ENCODE measurements at places on chromosomes 16 and 17. TPM values are rescaled to one million over a fixed set of nuclear protein-coding genes. Genes with fewer than 3 reads are reported as not detected.

GRCh38 chr17:76092526-76093413 lies 10.8 kb downstream of the EXOC7 start:
- no peak for DNase-seq

- DNase-seq: no peak
Observed at GRCh38 chr16:68372806-68373205, 62.0 kb downstream of the PRMT7 start.

GRCh38 chr17:42005166-42005565 lies 12.1 kb downstream of the DNAJC7 start:
- DNase-seq: no peak

DNA sequence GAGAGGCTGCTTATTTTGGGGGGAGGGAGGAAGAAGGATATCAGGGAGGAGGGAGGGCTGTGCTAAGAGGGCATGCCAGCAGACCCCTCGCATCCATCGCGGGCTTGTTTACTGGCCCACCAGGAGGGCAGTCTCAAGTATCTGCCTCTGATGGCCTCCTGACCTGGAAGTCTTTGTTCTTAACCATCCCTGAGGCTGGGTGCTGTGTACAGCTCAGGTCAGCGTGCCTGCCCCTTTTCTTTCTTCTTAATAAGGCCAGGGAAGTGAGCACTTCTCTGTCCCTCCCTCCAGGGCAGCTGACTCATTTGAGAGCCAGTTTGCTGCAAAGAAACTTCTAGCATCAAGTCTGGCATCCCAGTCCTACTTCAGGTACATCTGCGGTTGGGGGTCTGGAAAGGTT lies 157.0 kb downstream of the CCDC182 start:
- no peak for DNase-seq

DNA sequence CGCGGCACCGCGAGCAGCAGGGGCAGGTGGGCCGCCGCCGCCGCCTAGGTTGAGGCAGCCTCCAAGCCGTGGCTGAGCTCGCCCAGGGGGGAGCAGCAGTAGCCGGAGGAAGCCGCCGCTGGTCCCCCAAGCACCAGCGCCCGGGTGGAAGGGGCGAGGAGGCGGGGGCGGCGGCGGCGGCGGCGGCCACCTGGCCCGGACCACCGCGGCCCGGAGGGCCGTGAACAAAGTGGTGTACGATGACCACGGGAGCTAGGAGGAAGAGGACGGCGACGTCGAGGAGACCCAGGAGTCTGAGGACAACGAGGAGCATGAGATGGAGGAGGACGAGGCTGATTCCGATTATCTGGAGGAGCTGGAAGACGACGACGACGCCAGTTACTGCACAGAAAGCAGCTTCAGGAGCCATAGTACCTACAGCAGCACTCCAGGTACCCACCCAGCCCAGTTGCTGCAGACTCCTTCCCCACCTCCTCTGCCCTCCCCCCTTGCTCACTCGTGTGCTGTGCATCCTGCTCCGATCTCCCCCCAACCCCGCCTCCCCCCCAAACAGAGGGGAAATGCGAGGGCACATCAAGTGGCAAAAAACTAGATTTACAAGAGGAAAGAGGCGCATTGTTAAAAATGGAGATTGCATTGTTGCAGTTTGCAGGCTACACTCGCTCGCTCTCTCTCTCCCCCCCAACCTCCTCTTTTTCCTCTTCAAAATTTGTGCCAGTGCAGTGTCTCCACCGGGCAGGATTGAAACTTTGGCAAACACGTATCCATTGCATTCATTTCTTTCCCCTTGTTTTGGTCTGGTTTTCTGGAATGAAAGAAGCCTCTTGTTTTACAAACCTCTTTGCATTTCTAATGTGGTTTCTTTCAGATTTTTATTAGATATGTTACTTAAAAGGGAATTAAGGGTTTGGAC lies 41.8 kb upstream of the AMZ2 start:
- no peak for DNase-seq

GRCh38 chr17:45223539-45224528 lies 2.1 kb downstream of the FMNL1 start:
- peak; percentile 50 for DNase-seq

DNA sequence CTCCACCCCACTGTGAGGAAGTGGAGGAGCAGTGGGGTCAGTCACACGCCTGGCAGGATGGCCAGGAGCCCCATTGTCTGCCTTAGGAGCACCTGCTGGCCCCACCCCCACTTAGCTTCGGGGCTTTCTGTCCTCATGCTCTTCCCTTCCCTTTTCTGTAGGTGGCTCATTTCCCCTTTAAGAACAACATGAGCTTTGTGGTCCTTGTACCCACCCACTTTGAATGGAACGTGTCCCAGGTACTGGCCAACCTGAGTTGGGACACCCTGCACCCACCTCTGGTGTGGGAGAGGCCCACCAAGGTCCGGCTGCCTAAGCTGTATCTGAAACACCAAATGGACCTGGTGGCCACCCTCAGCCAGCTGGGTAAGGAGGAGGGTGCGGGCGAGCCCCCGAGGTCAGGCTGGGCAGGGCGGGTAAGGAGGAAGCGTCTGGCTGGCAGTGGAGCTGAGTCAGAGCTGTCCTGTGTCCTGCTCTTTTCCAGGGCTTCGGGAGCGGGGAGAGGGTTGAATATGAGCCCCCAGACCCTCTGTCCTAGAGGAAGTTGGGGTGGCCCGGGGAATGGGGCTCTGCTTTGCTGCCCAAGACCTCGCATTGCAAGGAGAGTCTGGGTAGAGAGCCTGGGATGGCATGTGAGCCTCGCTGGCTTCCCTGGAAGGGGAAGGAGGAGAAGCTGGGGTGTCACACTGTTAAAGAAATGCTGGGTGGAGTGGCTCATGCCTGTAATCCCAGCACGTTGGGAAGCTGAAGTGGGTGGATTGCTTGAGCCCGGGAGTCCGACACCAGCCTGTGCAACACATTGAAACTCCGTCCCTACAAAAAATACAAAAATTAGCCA lies 9.2 kb upstream of the SERPINF1 start:
- DNase-seq: no peak

GRCh38 chr17:77491921-77492445 lies 351.2 kb downstream of the SEC14L1 start:
- DNase-seq: no peak

GRCh38 chr16:7967996-7968509 lies 622.3 kb downstream of the TMEM114 start:
- no peak for DNase-seq

GRCh38 chr16:47983999-47984580 lies 171.7 kb downstream of the ABCC12 start:
- no peak for DNase-seq

DNA sequence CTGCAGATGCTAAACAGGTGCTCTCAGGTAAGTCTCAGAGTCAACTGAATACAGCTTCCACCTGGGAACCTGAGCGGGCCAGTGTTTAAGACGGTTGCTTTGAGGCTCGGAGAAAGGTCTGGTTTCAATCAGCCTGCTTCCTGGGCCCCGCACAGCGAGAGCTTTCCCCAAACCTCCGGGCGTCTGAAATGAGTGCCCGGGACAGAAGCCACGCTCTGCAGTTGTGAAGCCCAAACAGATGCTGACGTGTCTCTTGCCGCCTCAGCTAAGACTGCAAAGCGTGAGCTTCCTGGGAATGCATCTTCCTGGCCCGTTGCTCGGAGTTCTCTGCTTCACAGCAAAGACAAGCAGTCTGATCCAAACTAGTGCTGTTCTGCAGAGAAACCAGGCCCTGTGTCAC lies 36.7 kb downstream of the PLXDC1 start:
- DNase-seq: no peak

- DNase-seq: no peak
Observed at GRCh38 chr16:50268352-50268751, 2.0 kb downstream of the ADCY7 start.

DNA sequence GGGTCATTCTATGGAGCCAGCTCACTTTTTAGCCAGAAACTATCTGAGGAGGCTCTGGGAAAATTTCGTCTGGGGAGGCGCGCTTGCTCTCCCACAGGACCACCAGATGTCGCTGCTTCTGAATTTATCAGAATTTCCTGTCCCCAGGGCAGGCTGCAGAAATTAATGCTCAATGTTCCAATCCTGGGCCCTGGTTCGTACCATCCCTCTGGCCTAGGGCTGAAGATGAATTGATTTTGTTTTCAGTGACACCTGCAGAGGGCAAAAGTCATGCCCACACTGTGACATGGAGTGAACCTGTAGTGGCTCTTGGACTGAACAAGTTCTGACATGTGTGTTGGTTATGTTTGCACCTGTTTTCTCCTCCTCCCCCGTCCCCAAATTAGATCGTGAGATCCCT lies 482.6 kb downstream of the NPIPA7 start:
- peak; percentile 38 for DNase-seq

DNA sequence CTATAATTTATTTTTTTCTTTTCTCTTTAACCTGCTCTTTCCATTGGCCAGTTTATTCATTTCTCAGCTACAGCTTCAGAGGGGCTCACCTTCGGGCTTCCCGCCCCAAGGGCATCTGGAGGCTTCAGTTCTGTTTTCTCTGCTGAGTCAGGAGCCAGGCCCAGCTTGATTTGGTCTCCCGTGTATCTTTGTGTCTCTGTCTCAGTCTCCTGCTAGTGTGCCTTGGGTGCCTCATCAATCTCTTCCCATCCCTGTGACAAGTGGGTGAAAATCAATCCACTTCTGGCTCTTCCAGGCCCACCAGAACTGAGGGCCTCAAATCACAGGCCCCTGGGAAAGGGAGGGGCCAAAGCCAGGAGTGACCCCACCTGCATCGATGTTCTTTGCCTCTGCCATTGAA lies 72.1 kb downstream of the CCDC182 start:
- DNase-seq: no peak

DNA sequence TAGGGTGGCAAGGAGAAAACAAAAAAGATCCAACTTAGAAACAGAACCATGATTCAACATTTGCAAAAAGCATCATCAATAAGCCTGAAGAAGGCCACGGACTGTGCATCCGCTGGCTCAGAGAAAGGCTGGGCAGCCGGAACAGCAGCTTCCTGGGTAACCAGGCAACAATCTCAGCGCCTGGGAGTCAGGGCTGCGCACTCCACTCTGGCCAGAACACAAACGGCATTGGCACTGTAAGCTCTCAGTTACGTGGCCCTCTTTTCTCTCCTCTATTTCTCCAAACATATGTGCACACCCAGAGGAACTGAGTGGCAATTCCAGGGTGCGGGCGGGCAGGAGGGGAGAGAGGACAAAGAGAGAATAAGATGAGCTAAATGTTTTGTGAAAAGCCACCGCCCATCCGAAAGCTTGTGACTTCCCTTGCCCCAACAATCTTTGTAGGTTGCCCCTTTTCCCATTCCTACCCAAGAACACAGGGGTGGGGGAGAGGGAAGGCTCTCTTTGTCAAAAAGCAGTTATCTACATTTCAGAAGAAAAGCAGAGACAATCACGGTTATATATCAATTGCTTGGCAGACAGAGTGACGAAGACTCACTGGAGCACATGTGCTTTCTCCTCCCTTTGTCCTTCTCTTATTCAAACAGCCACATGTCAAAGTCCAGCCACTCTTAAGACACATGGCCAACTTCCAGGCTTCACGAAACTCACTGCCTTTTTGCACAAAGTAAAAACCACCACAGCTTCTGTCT lies 6.6 kb upstream of the GHDC start:
- no peak for DNase-seq

- DNase-seq: no peak
Observed at GRCh38 chr16:20301840-20302239, 25.5 kb downstream of the GP2 start.

DNA sequence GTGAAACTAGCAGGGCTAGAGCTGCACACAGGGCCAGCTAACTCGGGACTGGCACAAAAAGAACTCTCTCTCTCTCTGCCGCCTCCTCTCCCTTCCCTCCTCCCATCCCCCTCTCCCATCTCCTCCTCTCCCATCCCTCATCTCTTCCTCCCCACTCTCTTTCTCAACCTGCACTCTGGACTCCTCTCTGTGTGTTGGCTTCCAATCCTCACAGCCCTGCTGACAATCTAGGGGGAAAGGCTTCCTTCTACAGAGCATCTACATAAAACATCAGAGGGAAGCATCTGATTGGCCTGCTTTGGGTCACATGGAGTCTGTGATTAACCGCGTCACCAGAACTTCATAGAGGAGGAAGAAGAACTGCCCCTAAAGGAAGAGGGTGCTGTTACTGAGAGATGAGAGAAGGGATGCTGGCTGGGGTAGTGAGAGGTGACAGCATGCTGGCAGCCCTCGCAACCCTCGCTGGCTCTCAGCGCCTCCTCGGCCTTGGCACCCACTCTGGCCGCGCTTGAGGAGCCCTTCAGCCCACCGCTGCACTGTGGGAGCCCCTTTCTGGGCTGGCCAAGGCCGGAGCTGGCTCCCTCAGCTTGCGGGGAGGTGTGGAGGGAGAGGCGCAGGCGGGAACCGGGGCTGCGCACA lies 12.8 kb upstream of the ZFP90 start:
- no peak for DNase-seq

DNA sequence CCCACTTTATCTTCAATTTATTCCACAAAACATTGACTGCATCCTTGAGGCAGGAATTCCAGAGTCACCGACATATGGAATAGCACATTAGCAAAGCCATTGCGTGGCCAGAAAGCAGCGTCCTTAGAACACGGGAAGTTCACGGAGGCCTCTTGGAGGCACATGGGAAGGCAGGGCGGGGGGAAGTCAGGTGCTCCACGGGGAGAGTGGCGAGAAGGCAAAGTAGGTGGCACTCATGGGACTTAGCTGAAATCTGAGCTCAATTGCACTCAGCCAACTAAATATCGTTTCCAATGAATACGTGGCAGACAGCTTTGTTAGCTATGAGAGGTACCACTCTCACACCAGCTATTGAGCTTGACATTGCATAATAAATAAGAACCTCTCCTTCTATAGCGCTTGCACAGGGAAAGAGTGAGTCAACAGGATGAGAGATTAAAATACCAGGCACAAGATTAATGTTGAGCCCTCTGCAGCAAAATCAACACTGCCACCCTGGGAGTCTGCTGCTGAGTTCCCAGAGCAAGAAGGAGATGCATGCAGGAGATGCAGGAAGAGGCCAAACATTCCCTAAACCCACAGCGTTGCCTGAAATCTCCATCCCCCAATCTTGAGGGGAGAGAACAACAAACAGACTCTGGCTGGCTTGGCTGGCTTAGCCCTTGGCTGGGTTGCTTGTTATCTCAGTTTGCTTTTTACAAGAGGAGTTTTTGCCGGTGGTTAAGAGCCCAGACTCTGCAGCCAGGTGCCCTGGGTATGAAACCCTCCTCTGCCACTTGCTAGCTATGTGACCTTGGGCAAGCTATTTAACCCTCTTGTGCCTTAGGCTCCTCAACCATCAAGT lies 28.8 kb downstream of the ABCC12 start:
- DNase-seq: no peak

- no peak for DNase-seq
Observed at GRCh38 chr16:11614587-11615175, 28.0 kb upstream of the LITAF start.

- DNase-seq: no peak
Observed at GRCh38 chr17:59530531-59530930, 34.9 kb upstream of the DHX40 start.

- DNase-seq: no peak
Observed at GRCh38 chr17:63598281-63598680, 2.4 kb upstream of the TACO1 start.

GRCh38 chr17:3904501-3904900 lies 11.6 kb upstream of the CAMKK1 start:
- no peak for DNase-seq

Gene HID1
- 1.3 TPM for total RNA-seq

Gene PRR29
- not detected for total RNA-seq

Gene RAB11FIP4
- total RNA-seq: 10.8 TPM

Gene ASB16
- 0.11 TPM for total RNA-seq

Gene SLC12A3
- total RNA-seq: not detected

Measured in activated T-cell treated with anti-CD3 and anti-CD28 coated beads, Interleukin-2, amount 50 U/mL, for 4 hours (primary cell).